OCI-LY7 (cell line): ENCODE measurements at places on chromosomes 11 and 22.

GRCh38 chr11:57103899-57104605 is 77.7 kb upstream of the LRRC55 start:
- no peak for DNase-seq

DNA sequence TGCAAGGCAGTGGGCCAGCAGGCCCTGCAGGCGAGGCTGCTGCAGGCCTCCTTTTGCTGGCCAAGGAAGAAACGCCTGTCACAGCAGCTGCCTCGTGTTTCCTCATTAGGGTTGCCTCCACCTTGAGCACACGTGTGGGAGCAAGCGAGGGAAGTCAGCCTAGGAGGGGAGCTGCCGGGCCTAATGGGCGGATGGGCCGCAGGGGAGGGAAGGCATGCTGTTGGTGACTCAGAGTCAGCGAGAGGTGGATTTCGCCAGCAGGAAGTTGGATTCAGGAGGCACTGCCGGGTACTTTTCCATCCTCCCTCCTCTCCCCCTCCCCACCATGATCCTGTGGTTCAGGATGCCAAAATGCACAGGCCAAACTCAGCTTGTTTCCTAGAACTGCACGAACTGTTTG is 498.7 kb downstream of the METTL15 start:
- no peak for DNase-seq

GRCh38 chr11:30206249-30206996 is 24.4 kb upstream of the FSHB start:
- DNase-seq, result peak; percentile 41

- no peak for DNase-seq
These were observed 21.2 kb upstream of the NDUFC2 start for GRCh38 chr11:78100676-78101472.

- no peak for DNase-seq
These were observed 1.2 kb upstream of the CCDC117 start for GRCh38 chr22:28771195-28771791.

- DNase-seq, result peak; percentile 58
These were observed 225.2 kb upstream of the ANO3 start for GRCh38 chr11:26106726-26107125.

DNA sequence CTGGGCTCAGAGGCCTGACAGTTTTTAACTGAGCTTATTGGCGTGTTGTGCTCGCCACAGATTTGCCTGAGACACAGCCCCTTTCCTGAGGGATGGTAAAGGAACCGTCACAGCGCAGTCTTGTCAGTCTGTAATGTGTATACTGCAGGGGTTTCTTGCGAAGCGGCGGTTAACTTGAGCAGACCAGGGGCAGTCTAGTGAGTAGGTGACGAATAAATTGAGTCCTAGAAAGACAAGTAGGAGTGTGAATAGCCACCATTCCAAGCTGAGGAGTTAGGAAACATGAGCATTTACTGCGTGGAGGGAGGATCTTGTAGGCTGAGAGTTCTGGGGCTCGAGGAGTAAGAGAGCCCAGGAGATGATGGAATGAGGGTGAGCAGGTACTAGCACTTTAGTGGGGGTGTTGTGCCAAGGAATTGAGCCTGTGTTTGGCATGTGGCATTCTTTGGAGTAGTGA is 1.4 kb downstream of the MED15 start:
- DNase-seq, result peak; percentile 26

GRCh38 chr11:94675813-94676212 is 92.3 kb upstream of the AMOTL1 start:
- no peak for DNase-seq

GRCh38 chr11:94636388-94636949 is 69.3 kb downstream of the PIWIL4 start:
- DNase-seq, result no peak

- no peak for DNase-seq
These were observed 54.0 kb downstream of the PIK3C2A start for GRCh38 chr11:17153757-17154156.

DNA sequence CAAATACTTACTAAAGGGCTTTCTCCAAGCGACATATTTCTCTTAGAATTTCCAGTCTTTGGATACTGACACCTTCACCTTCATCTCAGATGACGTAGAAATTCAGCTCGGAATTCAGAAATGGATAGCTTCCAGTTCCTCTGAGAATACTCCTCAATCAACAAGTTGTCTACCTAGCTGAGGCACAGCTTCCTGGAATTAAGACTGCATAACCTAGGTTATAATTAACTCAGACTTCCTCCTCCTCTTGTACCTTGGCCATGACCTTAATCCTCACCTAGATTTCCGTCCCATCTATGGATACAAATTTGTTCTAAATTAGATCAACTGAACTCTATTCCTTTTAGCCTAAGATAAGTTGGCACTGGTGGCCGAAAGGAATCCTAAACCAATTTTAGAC is 17.4 kb downstream of the ATP5MG start:
- DNase-seq, result no peak

DNA sequence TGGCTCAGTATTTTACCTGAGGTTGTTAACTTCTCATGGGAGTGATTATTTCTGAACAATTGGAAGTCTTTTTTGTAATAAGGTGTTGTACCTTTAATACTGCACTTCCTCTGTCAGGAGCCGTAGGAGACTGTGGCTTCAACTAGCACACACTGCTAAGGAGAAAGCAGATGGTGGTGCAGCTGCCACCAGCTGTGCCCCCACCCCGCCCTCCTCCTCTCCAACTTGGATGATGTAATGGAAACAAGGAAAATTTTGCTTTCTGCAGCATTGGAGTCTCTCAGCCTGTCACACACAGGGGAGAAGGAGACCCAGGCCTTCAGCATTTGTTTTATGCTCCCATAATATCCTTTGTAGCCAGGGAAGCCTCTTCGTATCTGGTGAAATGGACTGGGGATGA is 91.2 kb downstream of the TEAD1 start:
- DNase-seq, result peak; percentile 11

DNA sequence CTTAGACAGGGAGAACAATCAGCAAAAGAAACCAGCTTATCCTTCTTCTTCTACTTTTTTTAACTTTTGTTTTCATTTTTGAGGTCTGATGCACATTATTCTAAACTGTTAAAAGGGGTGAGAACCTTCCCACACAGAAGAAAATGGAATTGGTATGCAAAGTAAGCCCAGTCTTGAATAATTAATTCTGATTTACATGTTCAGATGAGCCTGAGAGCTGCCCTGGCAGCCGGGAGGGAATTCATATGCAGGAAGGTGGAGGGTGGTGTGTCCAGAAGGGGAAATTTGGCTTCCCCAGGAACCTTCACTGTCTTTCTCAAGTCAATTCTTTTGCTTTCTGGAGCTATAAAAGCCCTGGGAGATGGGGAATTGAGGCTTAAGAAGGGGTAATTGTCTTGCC is 181.0 kb downstream of the INSC start:
- no peak for DNase-seq

DNA sequence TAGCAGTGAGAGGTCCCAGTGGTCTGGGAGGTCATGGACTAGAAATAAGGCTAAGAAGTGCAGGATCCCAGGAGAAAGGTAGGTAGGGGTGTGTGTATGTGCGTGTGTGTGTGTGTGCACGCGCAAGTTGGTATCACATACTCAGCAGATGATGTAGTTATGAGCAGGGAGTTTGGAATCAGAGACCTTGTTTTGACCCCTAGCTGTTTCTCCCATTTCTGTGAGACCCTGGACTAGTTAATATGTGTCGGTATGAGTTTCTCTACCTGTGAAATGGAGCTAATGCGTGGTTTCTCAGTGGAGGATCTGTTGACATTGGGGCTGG is 1.3 kb downstream of the SERPING1 start:
- no peak for DNase-seq

DNA sequence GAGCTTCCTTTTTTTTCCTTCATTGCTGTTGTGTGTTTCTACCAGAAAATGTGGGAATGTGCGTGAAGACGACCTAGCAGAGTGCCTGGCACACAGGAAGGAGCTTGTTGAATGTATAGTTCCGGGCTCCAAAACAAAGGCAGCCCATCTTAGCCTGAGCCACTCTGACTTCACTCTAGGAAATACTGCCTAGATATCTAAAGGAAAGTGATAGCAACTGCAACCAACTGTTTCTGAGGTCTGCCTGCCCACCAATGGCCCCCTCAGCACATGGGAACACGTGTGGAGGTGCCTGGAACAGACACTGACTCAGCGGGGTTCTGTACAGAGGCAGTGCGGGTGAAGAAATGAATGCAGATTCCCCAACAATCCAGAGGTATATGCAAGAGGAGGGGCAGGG is 14.7 kb upstream of the XBP1 start:
- DNase-seq, result no peak

DNA sequence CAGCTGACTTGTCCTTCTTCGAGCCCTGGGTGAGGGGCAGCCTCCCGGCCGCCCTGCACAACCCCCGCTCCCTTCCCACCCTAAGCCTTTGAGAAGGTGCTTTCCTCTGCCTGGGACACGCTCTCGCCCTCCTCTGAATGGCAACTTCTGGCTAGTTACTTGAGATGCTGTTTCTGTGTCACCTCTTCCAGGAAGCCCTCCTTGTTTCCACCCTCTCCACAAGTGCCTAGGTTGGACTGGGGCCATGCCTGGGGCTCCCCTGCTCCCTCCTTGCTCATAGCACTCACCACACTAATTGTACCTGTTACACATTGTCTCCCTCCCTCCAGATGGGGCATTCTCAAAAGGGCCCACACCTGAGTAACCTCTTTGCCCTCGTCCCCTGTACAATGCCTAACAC is 72.2 kb downstream of the SCUBE1 start:
- no peak for DNase-seq

- DNase-seq, result no peak
These were observed 5.7 kb downstream of the TMEM184B start for GRCh38 chr22:38267086-38267485.

GRCh38 chr11:2477254-2477653 is 32.4 kb downstream of the KCNQ1 start:
- DNase-seq, result no peak

DNA sequence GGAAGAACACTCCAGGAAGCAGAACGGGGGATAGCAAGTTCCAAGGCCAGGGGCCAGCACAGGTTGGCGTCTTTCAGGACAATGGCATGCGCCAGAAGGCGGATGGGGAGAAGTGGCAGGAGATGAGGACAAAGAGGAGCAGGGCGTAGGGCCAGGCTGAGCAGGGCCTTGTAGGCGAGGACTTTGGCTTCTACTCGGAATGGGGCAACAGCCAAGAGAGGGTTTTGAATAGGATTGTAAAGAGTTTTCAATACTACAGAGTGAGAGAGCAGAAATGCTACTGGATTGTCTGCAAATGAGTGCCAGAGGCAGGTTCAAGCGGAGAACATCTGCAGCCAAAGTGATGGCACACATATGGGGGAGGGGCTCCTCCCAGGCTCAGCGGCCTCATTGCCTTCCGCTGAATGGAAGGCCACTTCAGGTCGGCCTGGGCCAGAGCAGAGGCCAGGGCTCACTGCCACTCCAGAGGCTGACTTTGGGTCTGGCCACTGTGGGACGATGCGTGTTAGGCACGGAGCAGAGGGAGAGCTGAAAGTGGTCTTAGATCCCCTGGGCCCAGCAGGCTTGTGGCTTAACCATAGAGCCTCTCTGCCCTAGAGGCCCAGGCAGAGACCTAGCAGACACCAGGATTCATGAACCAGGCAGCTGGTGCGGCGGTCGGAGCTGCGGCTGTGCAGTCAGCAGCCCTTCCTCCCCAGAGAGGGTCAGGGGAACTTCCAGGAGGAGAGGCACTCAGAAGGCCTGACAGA is 118.2 kb downstream of the DSCAML1 start:
- DNase-seq, result no peak

GRCh38 chr11:73201249-73201648 is 16.8 kb upstream of the P2RY2 start:
- DNase-seq, result no peak

GRCh38 chr22:36702842-36703215 is 723 bp downstream of the CACNG2 start:
- DNase-seq, result no peak

- no peak for DNase-seq
These were observed 2186.1 kb upstream of the RAG2 start for GRCh38 chr11:38784164-38784563.

- DNase-seq, result no peak
These were observed 605.0 kb upstream of the CADM1 start for GRCh38 chr11:116109228-116109627.
